ENCODE measurements at places on chromosomes 16 and 17.

DNA sequence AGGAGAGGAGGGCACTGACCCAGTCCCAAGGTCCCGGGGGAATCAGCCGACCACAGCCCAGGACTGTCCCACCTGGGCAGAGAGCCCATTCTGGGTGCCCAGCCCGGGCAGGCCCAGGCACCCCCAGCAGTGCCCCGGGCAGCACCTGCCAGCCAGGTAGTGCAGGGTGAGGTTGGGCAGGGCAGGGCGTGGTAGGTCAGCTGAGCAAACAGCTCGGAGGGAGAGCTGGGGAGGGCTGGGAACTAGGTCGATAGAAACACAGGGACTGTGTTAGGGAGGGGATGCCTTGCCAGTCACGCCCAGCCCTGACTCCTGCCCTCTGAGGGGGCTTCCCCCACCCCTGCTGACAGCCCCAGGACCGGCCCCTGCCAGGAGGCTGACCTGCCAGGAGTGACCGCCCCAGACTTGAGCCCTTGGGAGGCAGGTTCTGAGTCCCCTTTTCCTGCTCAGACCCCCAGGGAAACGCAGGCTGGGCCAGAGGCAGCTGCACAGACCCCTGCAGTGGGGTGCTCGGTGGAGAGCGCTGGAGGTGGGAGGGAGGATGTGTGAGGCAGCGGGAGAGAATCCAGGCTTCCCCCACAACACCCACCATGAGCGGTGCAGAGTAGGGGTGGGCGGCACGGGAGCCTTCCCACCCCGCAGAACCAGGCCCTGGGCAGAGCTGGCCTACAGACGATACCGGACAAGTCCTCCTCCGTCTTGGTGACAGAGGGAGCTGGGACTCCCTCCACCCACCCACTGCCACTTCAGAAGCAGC is 4.7 kb downstream of the HS3ST6 start:
- no peak for DNase-seq

DNA sequence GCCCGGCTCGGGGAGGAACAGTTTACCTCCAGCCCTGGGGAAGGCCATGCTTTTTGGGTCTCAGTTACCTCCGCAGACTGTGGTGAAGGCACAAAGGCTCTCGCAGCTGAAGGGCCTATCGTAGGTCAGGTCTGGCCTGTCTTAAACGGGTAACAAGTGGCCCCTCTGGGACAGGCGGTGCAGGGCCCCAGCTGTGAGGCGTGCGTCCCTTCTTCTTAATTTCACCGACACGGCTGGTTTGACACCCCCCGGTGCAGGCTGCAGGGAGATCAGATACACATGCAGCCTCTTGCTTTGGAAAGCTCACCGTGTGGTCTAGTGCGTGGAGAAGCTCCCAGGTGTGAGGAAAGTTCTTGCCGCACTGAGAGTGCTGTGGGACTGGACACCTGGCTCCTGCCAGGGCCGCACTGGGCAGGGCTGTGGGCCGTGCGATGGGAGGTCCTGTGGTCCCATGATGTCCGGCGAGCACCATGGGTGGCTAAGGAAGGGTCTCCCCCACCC is 162.4 kb downstream of the BANP start:
- DNase-seq: no peak

GRCh38 chr17:50203086-50203485 is 1.7 kb upstream of the COL1A1 start:
- no peak for DNase-seq

GRCh38 chr17:41063449-41063848 is 2.2 kb downstream of the KRTAP2-4 start:
- DNase-seq: no peak

GRCh38 chr16:56664506-56664905 is 3.4 kb downstream of the MT1G start:
- DNase-seq: no peak
